ENCODE measurements at places on chromosomes 7 and 10.

DNA sequence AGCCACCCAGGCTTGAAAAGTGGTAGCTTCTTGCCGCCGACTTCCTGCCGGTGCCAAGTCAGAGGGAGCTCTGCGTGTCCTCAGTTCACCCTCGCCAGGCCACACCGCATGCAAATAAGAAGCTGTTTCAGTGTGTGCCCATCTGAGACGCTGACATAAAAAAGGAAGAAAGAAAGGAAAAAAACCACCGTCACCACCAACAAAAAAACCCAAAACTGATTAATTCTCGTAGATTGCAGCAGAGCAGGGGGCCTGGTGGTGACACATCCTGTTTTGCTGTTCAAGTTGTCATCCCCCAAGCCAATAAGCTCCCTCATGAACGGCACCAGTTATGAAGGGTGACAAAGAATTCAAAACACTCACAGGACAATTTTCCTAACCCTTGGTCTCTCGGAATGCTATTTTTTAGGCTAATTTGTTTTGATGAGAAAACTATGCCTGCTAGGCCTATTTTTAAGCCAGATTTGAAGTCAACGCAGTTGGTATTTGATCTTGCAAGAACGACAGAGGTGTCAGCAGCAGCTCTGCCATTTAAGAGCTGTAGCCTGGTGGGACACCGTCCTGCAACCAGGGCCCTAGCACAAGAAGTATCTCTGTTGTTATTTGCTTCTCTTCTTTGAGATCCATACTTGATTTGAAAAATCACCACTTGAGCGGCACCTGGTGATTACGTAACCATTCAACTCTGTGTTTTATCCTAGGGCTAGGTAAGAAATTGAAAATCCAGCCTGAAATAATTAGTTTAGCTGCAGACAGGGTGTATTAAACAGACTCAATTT lies 145.6 kb downstream of the PFKFB3 start:
- peak; percentile 91 for DNase-seq

- DNase-seq = no peak
Observed at GRCh38 chr7:69682518-69682917, 84.2 kb downstream of the AUTS2 start.

DNA sequence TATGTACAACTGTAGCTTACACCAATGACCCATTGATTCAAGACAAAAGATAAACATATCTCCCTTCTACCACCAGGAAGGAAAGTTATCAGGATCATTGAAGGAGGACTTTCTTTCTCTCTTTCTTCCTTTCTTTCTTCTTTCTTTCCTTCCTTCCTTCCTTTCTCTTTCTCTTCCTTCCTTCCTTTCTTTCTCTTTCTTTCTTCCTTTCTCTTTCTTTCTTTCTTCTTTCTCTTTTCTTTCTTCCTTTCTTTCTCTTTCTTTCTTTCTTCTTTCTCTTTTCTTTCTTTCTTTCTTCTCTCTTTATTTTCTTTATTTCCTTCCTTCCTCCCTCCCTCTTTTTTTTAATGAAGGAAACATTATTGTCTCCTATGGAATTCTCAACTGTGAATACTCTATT lies 10.6 kb upstream of the OR2A2 start:
- DNase-seq = no peak

- no peak for DNase-seq
Observed at GRCh38 chr10:21670391-21670790, 136.4 kb downstream of the MLLT10 start.

GRCh38 chr10:94138391-94138790 lies 144.7 kb downstream of the PLCE1 start:
- no peak for DNase-seq

DNA sequence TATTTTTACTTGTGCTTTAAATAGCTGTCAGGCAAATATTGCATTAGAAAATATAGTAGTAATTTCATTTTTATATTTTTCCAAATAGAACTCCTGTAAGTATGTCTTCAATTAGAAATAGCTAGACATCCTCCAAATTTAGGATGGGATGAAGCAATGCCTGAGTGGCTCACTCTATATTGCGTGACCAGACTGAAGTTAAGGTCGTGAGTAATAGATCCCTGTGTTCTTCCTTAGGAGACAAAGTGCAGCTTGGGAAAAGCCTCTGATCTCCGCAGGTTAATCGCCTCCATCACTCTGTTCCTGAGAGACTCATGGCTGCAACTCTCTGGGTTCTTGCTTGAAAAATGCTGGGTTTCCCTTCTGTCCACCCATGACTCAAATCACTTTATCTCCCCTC lies 484.8 kb upstream of the ANKRD30A start:
- no peak for DNase-seq

- DNase-seq = no peak
Observed at GRCh38 chr10:59060852-59061251, 115.6 kb upstream of the PHYHIPL start.

DNA sequence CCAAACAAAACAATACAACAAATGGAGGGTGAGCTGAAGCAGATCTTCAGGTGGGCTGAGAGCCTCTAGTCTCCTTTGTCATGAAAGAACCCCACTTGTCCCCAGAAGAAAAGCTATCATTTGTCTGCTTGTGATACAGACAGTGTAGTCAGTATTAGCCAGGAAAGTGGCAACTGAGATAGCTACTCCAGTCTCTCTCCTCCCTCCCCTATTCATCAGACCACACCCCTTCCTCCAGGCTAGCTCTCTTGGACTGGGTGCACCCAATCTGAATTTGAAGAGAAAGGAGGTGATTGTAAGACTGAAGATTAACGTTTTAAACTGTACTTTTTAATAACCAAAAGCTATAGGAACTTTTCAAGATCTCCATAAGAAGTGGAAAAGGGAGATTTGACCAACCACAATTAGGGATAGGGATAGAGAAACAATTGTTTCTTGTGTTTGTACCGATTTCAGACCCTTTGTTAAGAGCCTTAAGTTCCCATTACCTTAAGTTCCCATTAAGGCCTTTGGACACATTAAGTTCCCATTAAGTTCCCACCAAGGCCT lies 14.1 kb downstream of the BMPR1A start:
- DNase-seq = no peak

DNA sequence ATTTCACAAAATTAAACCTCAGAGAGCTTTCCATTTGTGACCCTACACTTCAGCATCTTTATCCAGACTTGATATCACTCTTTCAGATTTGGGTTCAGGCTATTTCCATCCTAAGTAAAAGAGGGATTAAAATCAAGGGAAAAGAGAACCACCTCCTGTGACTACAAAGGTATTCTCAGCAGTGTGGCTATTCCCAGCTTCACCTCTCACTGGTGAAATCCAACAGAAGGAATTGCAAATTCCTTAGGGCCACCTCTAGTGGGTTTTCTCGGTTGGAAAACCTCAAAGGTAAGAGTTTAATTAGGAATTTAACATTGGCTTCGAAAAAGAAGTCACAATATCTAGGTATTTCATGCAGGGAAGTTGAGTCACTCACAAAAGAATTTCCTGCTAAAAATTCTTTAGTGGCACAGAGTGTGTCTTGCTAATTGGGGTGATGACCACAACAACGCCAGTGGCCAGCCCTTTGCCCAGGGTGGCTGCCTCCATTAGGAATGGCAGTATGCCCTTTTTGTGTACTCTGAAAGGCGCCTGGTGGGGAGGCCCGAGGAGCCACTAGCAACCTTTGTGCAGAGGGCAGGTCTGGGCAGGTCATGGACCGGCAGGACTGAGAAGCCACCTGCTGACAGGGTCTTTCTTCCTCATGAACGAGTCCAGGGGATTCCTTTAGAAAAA lies 52.2 kb downstream of the SEM1 start:
- no peak for DNase-seq

DNA sequence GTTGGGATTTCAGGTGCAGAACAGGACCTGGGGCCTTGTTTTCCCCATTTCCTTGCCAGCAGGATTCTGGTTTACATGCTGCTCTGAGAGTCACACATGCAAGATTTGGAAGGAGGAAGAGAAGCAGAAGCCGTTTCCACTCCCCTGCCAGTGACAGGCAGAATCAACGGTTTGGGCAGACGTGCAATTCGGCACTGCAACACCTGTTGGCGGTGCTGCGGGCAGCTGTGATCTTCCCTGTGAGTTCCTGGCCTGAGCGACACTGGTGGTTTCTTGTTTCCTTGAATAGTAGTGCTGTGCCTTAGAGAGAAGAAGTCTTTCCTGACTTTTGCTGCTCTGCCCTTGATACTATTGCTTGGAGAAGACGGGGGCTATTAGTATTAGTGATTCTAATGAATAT lies 1126.2 kb downstream of the TYW1 start:
- no peak for DNase-seq

DNA sequence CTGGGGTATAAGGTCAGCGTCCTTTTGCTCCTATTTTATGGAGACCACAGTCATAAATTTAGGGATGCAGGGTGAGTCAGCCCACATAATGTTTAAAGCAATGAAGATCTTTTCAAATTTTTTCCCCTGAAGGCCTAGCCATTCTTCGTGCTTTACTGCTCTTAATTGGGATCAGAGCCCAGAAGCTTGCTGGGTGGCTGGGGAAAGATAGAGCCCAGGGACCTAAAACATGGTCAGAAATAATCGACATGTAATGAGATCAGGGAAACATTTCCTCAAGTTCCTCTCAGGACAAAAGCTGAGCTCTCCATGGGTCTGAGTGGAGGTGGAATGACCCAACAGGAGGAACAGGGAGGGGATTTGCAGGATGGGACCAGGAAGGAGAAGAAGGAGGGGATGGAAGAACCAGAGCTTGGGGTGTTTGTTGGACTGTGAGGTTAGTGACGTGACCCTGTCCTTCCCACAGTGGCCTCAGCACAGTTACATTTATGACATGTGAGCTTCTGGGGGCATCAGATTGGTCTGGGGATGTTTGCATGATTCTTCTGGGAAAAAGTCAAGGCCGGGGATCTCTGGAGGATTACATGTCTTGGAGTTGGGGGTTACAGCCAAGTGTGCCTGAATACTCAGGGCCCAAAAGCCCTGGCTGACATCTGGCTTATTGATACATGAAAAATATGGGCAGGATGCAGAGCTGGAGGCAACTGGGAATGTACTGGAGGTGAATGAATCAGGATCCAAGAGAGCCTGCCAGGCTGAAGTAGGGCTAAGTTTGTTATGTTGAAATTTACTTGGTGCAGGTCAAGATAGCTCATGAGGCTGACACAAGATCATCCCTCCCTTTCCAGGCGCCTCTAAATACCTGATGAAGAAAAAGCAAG lies 477.9 kb downstream of the RPS24 start:
- DNase-seq = no peak

- DNase-seq = no peak
Observed at GRCh38 chr7:134627775-134628153, 18.9 kb upstream of the BPGM start.

- DNase-seq = no peak
Observed at GRCh38 chr10:112898540-112899390, 51.3 kb upstream of the TCF7L2 start.

GRCh38 chr7:110309941-110310340 lies 781.0 kb upstream of the LRRN3 start:
- no peak for DNase-seq

DNA sequence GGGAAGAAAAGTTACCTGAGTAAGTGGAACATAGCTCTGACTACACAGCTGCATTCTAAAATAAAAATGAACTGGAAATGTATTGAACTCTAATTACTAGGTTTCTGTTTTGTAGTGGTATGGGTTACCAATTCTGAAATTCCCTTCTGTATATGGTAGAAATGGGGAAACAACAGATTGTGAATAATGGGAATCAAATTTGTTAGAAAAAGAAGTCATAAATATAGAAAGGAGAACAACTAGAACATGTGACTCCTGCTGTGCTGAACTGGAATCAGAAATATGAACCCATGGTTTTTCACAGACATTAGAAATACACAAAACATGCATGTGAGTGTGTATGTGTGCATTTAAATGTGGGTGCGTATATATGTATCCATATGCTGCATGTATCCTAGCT lies 27.0 kb downstream of the MCMBP start:
- no peak for DNase-seq

GRCh38 chr7:155618708-155619633 lies 25.5 kb upstream of the RBM33 start:
- no peak for DNase-seq

All from activated CD4-positive, alpha-beta T cell treated with anti-CD3 and anti-CD28 coated beads, Interleukin-2, Interleukin-6, amounts not matched to agents 100 ng/mL and 50 ng/mL, durations not matched to agents 16 hours and 8 hours (primary cell).